ENCODE measurements at places on chromosomes 6 and 20.

GRCh38 chr20:54104781-54105180, 34.4 kb upstream of the BCAS1 start:
- no peak for DNase-seq

- DNase-seq, result no peak
Measured at GRCh38 chr6:30570740-30571074, 535 bp upstream of the ABCF1 start.

GRCh38 chr6:52693773-52694172, 22.9 kb downstream of the TMEM14A start:
- no peak for DNase-seq

- no peak for DNase-seq
Measured at GRCh38 chr20:46557231-46557956, 6.9 kb upstream of the OCSTAMP start.

DNA sequence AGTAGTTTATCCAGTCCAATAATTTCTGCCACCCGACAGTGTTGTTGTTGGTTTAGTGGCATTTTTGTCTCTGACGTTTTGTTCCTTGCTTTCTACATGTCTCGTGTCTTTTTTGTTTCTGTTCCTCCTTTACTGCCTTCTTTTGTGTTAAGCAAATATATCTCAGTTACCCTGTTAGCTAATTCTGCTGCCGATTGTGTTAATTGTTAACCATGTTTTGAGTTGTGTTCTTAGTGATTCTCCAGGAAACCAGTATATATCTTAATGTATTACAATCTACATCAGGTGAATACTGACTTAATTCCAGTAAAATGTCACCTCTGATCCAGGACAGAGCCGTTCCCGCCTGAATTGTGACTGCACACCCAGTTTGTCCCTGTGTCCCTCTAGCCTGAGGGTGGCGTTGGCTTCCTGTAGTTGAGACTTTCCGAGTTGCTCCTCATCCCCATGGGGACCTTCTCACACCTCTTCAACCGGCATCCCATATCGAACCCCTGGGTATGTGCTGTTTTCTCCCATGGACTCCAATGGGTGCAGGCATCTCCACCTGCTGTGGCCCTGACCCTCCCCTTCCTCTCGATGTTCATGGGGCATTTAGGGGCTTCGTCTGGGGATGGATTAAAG, 35.8 kb upstream of the BHLHE23 start:
- no peak for DNase-seq

GRCh38 chr20:19027971-19028370, 184.5 kb upstream of the SLC24A3 start:
- DNase-seq, result no peak

DNA sequence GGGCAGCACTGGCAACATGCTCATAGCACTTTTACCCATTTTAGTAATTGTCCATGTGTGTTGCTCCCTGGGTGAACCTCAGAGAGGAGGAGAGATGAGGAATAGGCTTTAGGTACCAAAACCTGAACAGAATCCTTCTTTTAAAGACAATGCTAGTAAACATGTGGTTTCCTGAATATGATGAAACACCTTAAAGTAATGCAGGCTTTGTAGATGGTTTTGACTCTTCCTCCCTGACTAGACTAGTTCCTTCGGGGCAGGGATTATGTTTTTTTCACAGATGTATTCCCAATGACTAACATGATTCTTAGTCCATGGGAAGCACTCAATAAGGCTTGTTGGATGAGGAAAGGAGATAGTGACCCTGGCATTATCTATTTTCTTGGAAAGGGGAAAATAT, 367.6 kb upstream of the JAG1 start:
- DNase-seq, result no peak

- peak; percentile 10 for DNase-seq
Measured at GRCh38 chr20:52493171-52493721, 301.7 kb upstream of the ZFP64 start.

DNA sequence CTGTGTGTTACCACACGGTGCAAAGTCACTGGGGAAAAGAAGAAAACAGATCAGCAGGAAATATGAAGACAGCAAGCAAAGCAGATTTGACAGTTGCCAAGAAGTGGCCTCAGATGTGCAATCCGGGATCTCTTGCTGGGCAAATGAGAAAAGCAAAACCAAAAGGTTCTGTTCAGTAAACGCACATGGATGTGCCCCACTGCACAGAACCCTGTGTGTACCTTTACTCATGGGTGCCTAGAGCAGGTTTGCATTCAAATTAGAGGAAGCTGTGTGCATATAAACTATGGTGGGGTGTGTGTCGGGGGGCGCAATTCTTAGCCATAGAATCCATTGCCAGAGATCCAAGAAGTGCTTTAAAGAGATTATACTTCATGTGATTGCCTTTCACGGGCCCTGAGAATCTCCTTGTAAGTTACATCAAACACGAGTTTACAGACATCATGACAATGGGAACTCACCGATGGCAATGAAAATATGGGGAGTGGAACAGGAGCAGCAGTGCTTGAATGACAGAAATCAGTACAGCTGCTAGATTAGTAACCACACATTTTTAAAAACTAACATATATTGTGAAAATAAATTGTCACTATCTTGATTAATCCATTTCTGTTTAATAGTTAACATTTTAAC, 154.3 kb downstream of the ADGRG6 start:
- DNase-seq, result no peak

DNA sequence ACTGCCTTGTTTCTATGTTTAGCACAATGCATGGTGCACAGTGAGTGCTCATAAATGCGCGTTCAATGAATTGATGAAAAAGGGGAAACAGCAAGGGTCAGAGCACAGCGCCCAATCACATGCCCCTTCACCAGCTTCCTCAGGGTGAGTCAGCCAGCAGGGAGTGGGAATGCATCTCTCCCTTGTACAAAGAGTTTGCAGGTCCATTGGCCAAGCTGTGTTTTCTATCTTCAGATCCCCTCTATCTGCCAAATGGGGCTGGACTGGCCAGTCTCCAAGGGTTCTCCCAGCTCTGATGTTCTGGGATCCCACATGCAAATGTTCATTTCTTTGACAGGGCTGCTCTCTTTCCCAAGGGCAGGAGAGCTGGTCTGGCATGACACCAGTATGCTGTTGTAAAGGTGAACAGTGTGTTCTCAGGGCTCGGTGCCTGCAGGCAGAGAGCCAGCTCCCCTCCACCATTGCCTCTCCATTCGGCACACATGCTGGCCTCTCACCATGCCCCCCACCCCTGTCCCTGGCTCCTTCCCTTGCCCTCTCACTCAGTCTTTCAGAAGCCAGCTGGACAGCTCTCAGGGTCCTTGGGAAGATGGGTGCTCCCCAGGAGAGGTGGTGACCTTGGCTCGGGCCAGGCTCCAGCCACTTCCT, 25.0 kb downstream of the ANGPT4 start:
- DNase-seq, result no peak

DNA sequence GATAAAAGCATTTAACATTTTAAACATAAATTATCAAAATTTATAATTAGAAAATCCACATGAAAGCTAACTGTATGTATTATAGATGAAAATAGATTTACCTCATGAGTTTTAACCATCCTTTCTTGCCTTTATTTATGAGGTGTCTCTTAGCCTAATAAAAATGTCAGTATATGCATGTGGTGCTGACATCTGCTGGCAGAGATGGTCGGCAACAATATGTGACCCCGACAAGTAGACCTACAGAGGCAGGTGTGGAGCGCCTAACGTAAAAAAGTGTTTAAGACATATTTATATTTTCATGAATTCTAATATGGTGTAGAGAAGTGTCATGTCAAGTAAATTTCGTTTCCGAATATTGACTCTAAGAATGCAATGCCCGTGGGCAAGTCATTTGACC, 149.0 kb upstream of the FUT9 start:
- peak; percentile 29 for DNase-seq

GRCh38 chr20:10837901-10838300, 164.1 kb upstream of the JAG1 start:
- DNase-seq, result no peak

DNA sequence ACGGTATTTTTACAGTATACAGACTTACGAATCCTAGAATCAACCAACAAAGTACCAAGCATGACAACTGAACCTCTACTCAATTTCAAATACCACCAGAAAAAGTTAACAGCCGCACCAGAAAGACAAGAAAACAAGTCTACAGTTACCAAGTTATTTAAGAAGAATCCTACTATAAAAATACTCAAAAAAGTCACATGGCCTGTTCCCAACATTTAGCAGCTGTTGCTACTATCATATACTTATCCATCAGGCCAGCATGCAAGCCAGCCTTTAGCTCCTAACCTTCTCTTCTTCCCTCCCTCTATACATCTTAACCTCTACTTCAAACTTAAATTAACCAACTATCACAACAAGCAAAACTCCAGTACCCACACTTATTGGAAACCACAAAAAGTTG, 1.9 kb downstream of the SYNCRIP start:
- no peak for DNase-seq

GRCh38 chr20:53872561-53873229, 197.7 kb downstream of the BCAS1 start:
- no peak for DNase-seq

DNA sequence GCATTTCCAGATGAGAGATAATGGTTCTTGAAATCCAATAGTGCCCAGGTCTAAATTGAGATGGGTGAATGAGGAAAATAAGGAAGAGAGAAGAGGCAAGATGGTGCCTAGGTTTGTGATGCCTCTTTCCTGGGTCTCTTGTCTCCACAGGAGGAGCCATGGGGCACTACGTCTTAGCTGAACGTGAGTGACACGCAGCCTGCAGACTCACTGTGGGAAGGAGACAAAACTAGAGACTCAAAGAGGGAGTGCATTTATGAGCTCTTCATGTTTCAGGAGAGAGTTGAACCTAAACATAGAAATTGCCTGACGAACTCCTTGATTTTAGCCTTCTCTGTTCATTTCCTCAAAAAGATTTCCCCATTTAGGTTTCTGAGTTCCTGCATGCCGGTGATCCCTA, 6.8 kb downstream of the HFE start:
- no peak for DNase-seq

GRCh38 chr20:382291-383115, 1.9 kb downstream of the TRIB3 start:
- no peak for DNase-seq

DNA sequence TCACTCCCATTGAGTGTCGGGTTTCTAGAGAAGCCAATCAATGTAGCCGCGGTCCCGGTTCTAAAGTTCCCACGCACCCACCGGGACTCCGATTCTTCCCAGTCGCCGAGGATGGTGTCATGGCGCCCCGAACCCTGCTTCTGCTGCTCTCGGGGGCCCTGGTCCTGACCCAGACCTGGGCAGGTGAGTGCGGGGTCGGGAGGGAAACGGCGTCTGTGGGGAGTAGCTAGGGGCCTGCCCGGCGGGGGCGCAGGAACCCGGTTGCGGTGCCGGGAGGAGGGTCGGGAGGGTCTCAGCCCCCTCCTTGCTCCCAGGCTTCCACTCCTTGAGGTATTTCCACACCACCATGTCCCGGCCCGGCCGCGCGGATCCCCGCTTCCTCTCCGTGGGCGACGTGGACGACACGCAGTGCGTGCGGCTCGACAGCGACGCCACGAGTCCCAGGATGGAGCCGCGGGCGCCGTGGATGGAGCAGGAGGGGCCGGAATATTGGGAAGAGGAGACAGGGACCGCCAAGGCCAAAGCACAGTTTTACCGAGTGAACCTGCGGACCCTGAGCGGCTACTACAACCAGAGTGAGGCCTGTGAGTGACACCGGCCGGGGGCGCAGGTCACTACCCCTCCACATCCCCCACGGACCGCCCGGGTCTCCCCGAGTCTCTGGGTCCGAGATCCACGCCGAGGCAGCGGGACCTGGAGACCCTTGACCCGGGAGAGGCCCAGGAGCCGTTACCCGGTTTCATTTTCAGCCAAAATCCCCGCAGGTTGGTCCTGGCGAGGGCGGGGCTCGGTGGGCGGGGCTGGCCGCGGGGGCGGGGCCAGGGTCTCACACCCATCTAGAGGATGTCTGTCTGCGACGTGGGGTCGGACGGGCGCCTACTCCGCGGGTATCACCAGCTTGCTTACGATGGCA, 35.2 kb upstream of the HLA-G start:
- DNase-seq, result no peak

- DNase-seq, result no peak
Measured at GRCh38 chr20:40938020-40938419, 90.6 kb upstream of the TOP1 start.

DNA sequence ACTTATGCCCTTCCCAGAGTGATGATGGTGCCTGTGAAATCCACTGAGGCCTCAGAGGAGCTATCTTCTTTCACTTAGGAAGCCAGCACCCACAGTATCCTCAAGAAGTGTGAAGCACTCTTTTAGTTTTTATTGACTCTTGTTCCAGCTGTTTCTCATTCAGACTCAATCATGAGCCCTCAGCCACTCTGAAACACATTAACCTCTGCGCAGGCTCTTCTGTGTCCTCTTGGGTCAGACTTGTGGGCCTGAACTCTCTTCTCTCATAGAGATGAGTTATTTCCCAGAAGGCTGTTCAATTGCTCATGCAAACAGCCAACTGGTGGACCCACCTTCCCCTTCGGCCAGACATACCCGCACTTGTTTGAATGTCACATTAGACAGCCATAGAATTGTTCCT, 27.8 kb upstream of the PREP start:
- no peak for DNase-seq

DNA sequence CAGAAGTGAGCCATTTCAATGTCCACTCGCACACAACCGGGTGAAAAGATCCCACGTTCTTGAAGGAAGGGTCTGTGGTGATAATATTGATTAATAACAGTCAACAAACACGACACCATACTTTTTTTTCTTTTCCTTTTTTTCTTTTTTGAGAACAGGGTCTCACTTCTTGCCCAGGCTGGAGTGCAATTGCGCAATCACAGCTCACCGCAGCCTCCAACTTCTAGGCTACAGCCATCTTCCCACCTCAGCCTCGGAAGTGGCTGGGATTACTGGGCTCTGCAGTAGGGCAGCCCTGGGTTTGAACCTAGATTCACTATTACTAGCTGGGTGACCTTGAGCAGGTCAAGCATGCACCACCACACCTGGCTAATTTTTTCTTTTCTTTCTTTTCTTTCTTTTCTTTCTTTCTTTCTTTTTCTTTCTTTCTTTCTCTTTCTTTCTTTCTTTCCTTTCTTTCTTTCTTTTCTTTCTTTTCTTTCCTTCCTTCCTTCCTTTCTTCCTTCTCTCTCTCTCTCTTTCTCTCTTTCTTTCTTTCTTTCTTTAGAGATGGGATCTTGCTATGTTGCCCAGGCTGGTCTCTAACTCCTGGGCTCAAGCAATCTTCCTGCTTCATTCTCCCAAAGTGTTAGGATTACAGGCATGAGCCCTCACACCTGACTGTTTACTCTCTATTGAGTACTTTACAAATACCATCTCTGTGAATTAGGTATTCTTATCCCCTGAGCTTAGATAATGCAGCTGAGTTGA, 123.9 kb downstream of the SNX5 start:
- no peak for DNase-seq

GRCh38 chr20:42652266-42652665, 537.4 kb downstream of the PTPRT start:
- no peak for DNase-seq

DNA sequence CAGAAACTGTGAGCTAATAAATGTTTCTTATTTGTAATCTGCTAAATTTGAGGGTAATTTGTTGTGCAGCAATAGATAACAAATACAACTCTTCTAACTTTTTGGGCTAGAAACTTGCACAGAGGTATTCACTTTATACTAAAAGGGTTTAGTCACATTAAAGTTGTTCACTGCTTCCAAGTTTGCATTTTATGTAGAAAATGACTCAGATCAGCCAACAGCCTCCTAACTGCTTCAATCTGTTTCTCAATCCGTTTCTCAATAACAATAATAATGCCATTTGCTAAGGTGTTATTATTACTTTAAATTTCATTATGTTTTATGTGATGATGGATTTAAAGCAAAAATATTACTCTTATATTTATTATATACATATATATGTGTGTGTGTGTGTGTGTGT, 213.9 kb downstream of the CENPW start:
- no peak for DNase-seq

Measured in NCI-H2081 (cell line).